ENCODE measurements at places on chromosomes 2 and 18. TPM values are rescaled to one million over a fixed set of nuclear protein-coding genes. Genes with fewer than 3 reads are reported as not detected.

The SERPINB10 gene
- total RNA-seq, result not detected

The SLC14A1 gene
- total RNA-seq, result 5.5 TPM

The GULP1 gene
- total RNA-seq, result 70.1 TPM

The RFX8 gene
- total RNA-seq, result 6.5 TPM

The PLB1 gene
- 5.5 TPM for total RNA-seq

The UPP2 gene
- total RNA-seq, result not detected

The CD8B2 gene
- total RNA-seq, result not detected

The CD302 gene
- 47.1 TPM for total RNA-seq

GRCh38 chr18:51190000-51190399 is 7.5 kb downstream of the MEX3C start:
- no peak for DNase-seq

DNA sequence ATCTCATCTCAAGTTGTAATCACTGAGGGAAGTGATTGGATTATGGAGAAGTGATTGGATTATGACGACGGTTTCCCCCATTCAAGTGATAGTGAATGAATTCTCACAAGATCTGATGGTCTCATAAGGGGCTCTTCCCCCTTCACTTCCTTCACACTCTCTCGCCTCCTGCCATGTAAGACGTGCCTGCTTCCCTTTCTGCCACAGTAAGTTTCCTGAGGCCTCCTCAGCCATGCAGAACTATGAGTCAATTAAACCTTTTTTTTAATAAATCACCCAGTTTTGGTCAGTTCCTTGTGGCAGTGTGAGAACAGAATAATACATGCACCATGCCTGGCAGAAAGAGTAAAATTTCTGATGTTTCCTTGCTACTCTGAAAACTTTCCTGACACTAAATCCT is 36.6 kb downstream of the CEP68 start:
- no peak for DNase-seq

DNA sequence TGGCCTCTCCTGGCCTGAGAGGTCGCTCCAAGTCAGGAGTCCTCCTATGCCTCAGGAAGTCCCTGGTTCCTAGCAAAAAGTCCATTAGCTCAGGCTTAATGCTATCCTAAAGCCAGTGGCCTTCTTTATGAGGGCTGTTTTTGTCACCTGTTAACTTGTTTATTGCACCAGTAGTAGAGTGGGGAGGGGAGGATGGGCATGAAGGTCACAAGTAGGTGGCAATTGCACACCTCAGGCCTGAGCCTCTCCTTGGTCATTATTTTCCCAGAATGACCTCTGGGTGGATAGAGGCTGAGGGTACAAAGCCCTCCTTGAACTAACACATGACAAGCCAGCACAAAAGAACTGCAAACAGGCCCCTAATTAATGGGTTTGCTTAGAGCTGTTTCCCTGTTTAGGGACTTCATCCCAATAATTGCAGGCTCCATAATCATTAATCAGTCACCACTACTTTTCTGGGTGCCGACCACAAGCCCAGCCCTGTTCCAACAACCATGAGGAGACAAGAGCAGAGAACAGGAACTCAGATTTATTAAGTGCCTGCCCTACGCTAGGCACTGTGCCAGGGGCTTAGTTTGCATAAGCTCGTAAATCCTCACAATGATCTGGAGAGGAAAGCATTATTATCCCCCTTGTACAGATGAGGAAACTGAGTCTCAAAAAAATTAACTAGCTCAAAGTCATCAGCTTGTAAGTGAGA is 123.0 kb upstream of the PKDCC start:
- DNase-seq, result no peak

DNA sequence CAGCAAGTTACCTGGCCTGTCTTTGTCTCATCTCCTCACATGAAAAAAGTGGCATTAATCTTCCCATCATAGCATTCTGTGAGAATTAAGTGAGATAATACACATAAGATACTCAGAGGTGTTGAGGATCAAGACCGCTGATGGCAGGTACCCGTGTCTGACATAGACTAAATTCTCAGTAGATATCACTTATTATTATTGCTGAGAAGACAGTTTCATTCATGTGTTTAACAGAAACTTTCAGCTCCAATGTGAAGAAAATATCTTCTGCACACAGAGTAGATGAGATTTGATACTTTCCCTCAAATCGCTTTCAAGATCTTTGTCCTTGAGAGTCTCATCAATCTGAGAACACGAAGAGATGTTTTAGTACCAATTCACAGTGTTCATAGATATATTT is 809.4 kb downstream of the TSN start:
- DNase-seq, result no peak

DNA sequence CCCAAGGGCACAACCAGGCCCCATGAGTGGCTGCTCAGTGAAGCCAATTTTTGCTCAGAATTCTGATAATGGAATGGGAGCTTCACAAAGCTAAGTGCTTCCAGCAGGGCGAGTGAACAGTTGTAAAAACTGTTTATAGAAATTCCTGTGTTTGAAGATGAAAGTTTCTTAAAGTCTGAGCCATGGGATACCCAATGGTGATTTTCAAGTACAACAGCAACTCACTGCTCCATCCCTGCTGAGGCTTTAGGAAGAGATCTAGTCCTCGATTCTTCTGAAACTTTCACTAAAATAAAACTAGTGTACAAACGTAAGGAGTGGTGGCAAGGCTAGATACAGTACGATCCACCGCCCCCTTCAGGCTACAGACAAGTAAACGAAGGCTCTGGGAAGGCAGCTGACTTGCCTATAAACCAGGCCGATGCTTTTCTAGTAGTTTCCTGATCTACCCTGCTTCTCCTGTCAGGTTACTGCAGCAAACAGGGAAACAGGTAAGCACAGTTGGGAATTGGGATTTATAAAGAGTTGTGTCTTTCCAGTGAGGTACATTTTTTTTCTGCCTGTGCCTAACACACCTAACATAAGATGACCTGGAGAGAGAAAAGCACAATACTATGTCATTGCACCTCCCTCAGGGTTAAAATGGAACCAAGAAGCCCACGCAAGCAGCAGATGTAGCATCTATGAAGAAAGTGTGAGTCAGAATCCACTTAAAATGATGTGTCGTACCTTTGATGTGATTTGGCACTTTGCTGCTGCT is 108.7 kb downstream of the UXS1 start:
- no peak for DNase-seq

DNA sequence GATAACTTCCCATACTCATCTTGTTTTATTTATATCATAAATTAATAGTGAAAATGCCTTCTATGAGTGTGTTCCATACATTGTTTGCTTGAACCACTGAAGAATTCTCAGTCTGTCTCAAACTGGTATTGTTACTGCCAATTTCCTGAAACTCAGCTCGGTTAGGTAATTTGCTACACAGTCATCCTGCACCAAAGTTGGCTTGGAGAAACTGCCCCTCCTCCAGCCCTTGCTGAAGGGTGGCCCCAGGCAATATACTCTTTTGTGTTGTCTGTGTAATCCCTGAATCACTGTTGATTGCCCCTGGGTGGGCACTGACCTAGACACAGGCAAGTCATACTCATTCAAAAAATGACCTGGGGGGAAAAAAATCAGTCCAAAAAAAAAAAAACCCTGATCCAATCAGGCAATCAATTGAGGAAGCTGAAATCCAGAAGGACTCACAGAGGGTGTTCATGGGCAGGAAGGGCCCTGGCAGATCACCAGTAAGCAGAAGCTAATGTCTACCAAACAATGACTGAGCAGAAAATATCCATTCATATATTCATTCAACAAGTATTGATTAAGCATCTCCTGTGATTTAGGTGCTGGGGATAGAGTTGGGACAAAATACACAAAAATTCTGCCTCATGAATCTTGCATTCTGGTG is 3.8 kb upstream of the SESTD1 start:
- no peak for DNase-seq

- no peak for DNase-seq
Observed at GRCh38 chr2:31606509-31606908, 25.8 kb upstream of the SRD5A2 start.

GRCh38 chr2:16316456-16317210 is 349.0 kb downstream of the CYRIA start:
- DNase-seq, result no peak

- no peak for DNase-seq
Observed at GRCh38 chr2:33706410-33706809, 107.3 kb upstream of the FAM98A start.

- DNase-seq, result no peak
Observed at GRCh38 chr2:506866-507265, 170.3 kb downstream of the TMEM18 start.

DNA sequence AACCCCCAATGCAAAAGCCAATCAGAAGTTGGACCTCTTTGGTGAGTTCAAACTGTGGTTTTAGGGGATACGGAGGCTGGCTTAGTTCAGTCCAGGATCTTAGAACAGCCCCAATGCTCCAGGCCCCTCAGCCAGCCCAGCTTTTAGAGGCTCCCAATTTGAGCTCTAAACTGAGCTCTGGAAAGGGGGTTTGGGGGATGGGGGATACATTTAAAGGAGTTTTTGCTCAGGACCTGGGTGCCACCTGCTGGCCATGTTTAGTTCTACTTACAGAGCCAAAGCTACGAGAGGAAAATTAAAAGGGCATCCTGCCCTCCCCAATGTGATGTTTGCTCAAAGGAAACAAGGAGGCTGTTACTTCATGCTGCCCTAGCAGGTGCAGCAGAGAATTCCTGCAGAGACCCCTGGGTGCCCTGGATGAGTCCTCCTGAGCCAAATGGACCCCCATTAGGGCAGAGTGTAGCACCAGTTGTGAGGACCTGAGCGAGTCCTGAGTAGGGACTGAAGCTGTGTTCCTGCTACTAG is 15.9 kb upstream of the TMEM214 start:
- DNase-seq, result no peak

- no peak for DNase-seq
Observed at GRCh38 chr2:150134223-150134857, 353.1 kb downstream of the RND3 start.

- DNase-seq, result no peak
Observed at GRCh38 chr18:808086-808485, 4.0 kb downstream of the YES1 start.

DNA sequence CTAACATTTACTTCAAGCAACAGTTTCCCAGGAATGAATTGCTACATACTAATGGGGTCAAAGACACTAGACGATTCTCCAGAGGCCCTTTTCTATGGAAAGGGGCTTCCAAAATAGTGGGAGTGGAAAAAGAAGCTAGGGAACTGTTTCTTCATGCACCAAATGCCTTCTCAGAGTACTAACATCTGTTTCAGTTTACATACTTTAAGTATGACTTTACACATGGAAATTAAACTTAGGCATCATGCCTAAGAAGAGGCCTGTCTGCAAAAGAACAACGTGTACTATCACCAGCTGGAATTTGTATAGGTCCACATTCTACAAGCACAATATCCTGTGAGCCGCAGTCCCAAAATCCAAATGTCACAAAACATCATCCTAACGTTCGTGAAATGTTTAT is 29.4 kb upstream of the WDR75 start:
- DNase-seq, result no peak

DNA sequence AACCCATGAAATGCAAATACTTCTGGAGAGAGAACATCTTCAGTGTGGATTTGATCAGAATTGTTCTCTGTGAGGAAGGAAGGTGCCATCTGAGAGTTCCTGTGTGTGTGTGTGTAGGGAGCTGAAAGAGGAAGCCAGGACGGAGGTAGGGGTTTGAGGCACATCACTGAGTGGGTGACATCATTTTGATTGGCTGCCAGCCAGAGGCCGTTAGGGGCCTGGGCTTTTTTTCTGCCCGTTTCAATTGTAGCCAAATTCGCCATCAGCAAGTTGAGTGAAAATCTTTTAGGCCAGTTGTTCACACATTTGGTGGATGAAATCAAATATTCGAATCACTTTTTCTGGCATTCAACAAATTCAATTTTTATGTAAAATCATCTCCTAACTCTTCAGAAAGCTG is 48.9 kb downstream of the TSN start:
- DNase-seq, result no peak

- DNase-seq, result no peak
Observed at GRCh38 chr2:223166983-223167650, 115.1 kb downstream of the KCNE4 start.

DNA sequence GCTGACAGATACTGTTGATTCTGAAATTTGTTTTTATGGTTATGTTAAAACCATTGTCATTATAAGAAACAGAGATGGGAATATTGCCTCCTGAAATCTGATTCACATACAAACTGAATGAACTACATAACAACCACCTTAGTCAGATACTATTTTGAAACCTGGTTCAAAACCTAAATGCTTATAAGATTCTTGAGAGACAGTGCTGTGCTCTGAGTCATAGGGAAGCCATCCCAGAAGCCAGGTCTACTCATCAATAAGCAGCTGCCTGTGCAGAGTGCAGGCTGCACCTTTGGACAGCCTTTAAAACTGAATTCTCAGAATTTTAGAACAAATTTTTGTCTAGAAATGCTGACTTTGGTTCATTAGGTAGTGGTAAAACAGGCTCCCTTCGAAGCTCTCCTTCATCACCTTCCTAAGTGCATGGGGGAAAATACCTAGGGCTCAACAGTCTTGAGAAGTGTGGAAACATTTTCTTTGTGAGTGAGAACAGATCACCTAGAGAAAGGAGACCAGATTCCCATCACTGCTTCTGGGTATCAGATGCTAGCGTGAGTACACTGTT is at the start of gene SERPINB7:
SERPINB7 (plus strand) TSS at position 253 of the 565 bp plus-strand sequence. CDS start 6,955 bp downstream, outside the sequence.
- no peak for DNase-seq

DNA sequence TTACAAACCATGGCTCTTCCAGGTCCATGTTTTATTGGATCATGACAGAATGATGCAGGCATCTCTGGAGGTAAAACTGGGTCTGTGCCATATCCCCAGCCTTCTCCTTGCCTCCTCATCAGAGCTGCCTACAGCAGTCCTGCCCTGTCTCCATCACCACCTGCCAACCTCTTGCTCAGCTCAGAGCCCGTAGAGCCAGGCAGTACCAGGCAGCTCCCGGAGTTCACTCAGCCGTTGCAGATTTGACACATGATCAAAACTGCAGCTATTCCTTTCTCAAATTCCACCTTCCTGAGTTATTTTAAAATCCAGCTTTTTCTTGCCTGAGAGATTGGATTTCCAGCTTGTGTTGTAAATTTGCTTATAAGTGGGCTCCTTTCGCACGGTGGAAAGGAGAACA is 218.2 kb upstream of the CELF4 start:
- DNase-seq, result no peak

DNA sequence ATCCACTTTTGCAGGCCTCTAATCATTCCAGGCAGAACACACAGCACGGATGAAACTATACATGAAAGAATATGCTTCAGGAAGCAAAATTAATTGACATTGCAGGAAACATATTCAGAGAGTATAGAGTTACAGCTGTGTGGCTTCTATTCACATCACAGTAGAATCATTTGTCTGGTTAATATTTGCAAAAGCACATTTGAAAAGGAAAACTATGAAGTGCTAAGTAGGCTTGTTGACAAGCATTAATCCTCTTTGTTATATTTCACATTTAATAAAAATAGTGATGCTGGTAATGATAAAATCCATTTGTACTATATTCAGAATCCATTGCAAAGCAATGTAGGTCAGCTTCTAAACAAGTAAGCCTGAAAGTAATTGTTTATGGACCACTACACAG is 32.2 kb upstream of the PIK3C3 start:
- no peak for DNase-seq

- DNase-seq, result no peak
Observed at GRCh38 chr2:100004959-100005387, 137.4 kb downstream of the AFF3 start.

GRCh38 chr2:184004289-184004947 is 593.9 kb upstream of the ZNF804A start:
- no peak for DNase-seq

GRCh38 chr2:176525086-176525485 is 255.8 kb downstream of the MTX2 start:
- DNase-seq, result no peak

- no peak for DNase-seq
Observed at GRCh38 chr2:130986890-130987493, 106.3 kb downstream of the FAM168B start.

Data from sciatic nerve (tissue), 2 donors.